CD4-positive, CD25-positive, alpha-beta regulatory T cell (primary cell): ENCODE measurements at places on chromosomes 12 and 14. TPM values are rescaled to one million over a fixed set of nuclear protein-coding genes. Genes with fewer than 3 reads are reported as not detected.

EGLN3 gene
- polyA plus RNA-seq, result 0.24 TPM

DNA sequence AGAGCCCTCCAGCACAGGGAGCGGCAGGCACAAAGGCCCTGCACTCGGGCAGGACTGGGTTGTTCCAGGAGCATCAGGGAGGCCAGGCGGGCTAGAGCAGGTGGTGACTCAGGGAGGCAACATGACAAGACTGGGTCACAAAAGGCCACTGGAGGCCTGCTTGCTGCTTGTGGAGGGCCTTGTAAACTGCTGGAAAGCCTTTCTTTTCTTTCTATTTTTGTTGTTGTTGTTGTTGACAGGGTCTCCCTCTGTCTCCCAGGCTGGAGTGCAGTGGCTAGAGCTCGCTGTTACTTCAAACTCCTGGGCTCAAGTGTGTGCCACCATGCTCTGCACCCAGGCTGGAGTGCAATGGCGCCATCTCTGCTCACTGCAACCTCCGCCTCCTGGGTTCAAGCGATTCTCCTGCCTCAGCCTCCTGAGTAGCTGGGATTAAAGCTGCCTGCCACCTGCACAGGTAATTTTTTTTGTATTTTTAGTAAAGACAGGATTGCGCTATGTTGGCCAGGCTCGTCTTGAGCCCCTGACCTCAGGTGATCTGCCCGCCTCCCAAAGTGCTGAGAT is 11.8 kb upstream of the RCOR1 start:
- DNase-seq, result no peak

- DNase-seq, result no peak
Observed at GRCh38 chr12:123139926-123140675, 10.8 kb downstream of the PITPNM2 start.

DNA sequence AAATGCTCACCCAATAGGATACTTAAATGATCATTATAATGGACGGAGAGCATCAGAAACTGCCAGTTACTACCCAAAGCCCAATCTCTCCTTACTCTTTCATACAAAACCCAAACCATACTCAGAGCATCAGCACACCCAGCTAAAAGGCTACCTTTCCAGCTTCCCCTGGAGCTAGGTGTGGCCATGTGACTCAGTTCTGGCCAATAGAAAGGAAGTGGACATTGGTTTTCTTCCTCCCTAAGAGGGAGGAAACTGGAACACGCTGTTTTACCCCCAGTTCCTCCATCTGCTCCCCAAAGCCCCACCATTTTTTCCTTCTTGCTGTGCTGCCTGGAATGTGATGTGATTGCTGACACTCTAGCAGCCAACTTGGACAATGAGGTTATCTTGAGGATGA is 50.7 kb downstream of the SCARB1 start:
- no peak for DNase-seq
